ENCODE measurements at places on chromosomes 11 and 22.

GRCh38 chr11:118910309-118911112, 15.2 kb downstream of the BCL9L start:
- peak; percentile 80 for DNase-seq

- no peak for DNase-seq
Measured at GRCh38 chr11:119206511-119207414, 624 bp downstream of the CBL start.

GRCh38 chr22:21070690-21071615, 25.2 kb downstream of the LRRC74B start:
- no peak for DNase-seq

GRCh38 chr11:11510939-11511338, 110.9 kb downstream of the GALNT18 start:
- DNase-seq: no peak

DNA sequence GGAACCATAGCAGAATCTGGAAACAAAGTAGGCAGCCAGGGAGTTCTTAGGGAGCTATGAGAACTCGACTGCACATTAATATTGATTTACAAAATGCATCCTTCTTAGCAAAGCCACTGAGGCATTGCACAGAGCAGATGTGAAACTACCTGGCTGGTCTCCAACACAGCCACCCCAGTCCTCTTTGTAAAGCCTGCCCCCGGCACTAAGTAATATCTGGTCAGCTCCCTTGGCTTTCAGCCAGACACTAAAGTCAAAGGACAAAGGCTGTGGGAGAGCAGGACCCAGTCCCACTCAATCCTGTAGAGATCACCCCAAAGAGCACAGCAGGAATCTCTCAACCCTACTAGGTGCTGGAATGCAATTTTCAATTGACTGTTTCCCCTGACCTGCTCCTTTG, 12.8 kb downstream of the XRRA1 start:
- DNase-seq: no peak

DNA sequence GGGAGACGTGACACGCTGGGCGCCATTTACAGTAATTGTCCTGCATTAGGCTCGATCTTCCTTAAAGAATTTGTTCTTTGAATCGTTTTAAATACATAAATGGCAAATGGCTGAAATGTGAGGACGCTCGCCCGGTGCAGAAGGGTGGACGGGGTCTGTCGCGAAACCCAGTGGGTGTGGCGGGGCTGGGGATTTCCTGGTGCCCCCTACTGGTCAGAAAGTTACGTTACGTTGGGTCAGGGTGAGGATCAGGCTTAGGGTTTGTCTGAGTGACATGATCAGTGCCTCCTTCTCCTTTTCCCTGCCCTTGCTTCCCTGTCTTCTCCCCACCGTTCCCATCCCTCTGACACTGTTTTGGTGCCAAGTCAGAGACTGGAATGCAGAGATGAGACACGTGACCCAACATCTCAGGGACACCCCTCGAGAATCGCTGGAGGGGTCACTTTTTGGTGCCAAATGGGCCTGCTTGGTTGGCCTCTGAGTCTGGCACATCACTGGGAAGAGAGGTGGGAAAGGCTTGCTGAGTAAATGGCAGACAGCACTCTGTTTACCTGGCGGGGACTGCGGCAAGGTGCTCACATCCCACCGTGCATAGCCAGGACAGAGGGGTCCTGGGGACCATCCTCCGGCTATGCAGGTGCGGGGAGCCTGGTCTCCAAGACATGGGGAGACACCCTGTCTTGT, 1107.6 kb downstream of the BRD1 start:
- no peak for DNase-seq

- DNase-seq: peak; percentile 93
Measured at GRCh38 chr11:121890377-121890776, 225.6 kb downstream of the BLID start.

DNA sequence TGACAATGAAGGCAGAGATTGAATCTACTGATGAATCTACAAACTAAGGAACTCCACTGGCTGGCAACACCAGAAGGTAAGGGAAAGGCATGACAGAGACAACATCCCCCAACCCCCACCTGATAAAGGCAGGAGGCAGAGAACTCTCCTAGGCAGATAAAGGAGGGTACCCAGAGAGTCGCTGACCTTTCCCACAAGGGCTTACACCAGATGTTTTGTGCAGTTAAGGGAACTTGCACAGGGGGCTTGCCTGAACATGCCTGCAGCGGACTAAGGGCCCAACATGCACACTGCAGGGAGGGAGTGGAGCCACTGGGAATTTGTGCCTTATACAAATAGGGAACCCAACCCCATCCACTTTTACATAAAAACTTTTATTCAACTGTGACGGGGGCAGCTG, 1996.9 kb upstream of the RAG2 start:
- no peak for DNase-seq

GRCh38 chr22:37912171-37912570, 6.1 kb downstream of the MICALL1 start:
- no peak for DNase-seq

DNA sequence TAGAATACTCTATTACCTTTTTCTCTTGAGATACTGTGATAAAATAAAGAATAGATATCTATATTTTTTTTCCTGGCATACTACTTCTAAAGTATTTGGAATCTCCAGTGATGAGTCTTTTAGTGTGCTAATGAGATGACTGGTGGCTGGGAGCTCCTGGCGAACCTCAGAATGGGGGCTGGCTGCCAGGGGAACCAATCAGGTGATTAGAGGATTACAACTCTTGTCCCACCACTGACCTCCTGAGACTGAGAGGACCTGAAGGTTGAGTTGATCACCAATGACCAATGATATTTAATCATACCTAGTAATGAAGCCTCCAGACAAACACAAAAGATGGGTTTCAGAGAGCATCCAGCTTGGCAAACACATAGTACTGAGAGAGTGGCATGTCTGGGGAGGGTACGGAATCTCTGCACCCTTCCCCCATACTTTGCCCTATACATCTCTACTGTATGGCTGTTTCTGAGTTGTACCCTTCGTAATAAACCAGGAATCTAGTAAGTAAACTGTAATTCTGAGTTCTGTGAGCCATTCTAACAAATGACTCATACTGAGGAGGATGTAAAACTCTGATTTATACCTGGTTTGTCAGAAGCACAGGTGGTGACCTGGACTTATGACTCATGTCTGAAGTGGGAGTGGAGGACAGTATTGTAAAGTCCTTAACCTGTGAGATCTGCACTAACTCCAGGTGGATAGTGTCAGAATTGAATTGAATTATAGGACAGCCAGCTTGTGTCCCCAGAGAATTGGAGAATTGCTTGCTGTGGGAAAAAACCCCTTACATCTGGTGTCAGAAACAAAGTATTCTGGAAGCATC, 325.3 kb upstream of the LRRC4C start:
- DNase-seq: peak; percentile 53

DNA sequence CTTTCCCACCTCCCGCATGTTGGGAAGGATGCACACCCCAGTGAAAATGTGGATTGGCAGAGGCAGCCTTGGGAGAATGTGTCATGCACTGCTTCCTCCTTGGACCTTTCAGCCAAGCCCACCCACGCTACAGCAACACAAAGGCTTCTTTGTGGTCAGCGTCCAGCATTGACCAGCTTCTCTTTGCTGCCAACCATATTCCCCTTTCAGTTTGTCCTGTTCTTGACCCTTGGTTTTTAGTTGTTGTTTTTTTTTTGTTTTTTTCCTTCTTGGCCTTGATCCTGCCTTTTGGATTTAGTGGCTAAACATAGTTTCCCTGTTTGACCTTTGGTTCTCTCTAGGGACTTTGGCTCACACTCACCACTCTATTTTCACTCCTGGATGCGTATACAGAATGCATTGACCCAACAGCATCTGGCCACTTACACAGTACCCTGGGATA, 573.6 kb downstream of the INSC start:
- no peak for DNase-seq

DNA sequence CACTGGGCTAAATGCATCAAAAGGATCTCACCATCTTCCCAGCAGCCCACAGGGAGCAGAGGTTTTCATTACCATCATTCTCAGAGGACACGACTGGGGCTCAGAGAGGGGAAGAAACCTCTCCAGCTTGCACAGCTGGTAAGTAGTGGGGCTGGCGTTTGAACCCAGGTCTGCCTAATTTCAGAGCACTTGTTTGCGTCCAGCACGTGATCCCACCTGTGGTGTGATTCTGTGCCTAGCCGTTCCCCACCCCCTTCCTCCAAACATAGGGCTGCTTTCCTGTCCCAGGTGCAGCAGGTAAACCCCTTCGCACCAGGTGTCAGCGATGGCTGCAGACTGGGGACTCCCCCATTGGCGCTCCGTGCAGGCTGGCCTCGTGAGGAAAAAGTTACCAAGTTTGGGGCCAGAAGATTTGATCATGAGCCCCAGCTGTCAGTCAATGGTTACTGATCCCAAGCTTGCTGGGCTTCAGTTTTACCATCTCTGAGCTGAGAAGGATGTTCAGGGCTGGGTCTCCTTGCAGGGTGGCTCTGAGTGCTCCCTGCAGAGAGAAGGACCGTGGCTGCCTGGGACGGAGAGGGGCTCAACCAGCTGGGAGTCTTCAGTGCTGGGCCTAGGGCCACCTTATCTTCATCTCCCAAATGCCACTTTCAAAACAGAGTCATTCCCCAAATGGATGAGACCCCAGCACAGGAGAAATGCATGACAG, 445.6 kb downstream of the TBC1D22A start:
- no peak for DNase-seq

GRCh38 chr11:67400251-67400941, 1.3 kb downstream of the PPP1CA start:
- no peak for DNase-seq

DNA sequence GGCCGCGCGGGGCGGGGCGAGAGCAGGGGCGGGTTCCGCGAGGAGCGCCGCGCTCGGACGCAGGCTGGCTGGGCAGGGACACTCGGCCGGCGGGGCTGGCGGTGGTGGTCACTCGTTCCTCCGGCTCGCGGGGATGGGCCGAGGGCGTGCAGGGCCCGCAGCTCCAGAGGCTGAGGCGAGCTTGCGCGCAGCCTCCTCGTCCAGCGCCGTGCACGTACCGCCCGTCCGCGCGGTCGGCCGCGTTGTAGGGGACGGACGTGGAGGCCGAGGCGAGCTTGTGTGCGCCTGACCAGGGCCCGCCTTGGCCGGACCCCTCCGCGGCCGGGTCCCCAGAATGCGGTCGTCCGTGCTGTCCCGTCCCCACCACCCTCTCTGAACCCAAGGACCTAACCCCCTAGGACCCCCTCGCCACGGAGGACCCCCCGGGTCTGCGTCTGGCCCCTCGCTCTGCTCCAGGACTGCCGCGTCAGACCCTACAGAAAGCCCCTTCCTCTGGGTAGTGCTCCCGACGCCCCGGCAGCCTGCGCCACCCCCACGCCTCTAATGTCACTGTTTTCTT, 569 bp upstream of the YPEL1 start:
- DNase-seq: no peak

DNA sequence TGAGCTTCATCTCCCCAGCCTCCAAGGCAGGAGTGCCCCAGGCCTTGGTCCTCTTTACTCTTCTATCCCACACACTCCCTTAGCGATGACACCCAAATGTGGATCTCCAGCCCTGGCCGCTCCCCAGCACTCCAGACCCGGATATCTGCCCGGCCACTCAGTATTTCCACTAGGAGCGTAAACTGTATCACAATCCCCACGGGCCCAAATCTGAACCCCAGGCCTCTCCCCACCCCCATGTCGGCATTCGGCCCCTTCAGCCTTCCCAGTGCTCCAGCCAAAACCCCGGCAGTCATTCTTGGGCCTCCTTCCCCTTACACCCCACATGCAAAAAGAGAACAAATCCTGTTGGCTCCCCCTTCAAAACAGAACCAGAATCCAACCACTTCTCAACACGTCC, 20.8 kb downstream of the WNT11 start:
- DNase-seq: no peak

- DNase-seq: no peak
Measured at GRCh38 chr11:78081583-78081982, 1.9 kb upstream of the NDUFC2 start.

DNA sequence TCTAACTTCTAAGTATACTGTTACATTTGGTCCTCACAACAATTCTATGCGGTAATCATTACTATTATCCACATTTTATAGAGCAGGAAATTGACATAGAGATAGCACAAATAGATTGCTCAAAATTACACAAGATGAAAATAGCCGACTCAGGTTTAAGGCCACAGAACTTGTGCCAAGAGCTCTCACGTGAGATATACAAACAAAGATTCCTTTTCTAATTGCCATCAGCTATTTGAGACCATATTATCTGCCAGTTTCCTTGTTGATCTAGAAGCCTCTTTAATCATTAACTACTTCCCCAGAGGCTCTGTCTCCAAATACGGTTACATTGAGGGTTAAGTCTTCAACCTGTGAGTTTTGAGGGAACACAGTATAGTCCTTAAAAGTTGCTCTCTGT, 61.0 kb upstream of the GLYATL1B start:
- DNase-seq: no peak

- DNase-seq: no peak
Measured at GRCh38 chr11:8947230-8947943, 4.6 kb upstream of the ASCL3 start.

DNA sequence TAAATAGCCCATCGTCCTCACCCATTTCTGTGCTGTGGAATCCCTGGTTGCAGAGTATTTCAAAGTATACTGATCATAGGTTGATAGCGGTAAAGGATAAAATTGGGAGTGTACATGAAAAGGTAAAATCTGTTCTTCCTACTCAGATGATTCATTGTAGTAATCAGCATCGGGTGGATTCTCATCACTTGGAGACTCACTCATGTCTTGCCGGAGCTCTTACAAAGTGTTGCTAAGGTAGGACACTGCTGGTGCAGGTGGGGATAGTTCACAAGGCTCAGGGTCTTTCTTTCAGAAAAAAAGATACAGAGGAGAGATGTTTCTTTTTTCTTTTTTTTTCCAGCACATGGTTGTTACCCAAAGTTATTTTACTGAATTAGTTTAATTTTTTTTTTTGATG, 84.8 kb downstream of the MTNR1B start:
- DNase-seq: no peak

- DNase-seq: no peak
Measured at GRCh38 chr11:64456509-64457320, 97.8 kb downstream of the RPS6KA4 start.

DNA sequence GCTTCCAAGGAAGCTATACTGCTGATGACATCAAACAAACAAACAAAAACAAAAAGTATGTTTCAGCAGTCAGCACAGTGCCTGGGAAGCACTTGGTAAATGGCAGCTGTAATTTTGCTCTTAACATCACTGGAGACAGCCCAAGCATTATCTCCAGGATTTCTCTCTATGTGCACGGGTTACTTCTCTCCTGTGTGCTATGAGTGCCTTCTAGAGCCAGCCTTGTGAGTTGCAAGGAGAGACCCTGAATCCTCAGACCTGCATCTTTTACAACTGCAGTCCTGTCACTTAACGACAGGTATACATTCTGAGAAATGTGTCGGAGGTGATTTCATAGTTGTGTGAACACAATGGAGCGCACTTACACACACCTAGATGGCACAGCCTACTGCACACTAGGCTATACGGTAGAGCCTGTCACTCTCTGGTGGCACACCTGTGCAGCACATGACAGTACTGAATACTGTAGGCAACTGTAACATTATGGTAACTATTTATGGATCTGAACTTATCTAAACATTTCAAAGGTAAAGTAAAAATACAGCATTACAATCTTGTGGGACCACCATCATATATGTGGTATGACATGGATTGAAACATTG, 662.5 kb upstream of the B3GAT1 start:
- no peak for DNase-seq

GRCh38 chr11:57160665-57161064, 21.1 kb upstream of the LRRC55 start:
- no peak for DNase-seq

GRCh38 chr11:36605221-36606216, 7.5 kb upstream of the RAG2 start:
- DNase-seq: no peak

GRCh38 chr11:20197881-20198280, 37.6 kb upstream of the DBX1 start:
- DNase-seq: no peak

Measured in H4 (cell line).